ENCODE measurements at places on chromosomes 5 and 9.

DNA sequence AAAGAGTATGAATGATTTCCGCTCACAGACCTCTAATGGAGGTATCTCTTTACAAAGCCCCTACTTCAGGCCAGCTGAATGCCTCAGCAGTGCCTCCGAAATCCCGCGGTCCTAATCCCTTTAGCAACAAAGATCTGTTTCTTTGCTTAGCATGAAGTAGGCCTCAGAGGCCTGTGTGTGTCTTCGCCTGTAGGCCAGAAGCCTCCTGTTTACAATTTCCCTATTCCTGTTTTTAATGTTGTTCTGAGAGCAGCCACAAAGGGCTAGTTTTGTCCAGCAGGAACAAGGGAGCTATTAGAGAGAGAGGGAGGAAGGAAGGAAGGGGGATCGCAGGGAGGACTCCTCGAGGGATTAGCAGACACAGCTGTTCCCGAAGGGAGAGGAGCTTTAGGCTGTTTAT, 166.4 kb upstream of the SPRY4 start:
- no peak for DNase-seq

- DNase-seq, result no peak
These were observed at the start of gene ARID3C for GRCh38 chr9:34628656-34629490. Gene ARID3C (minus strand): TSS chr9:34629066. CDS start chr9:34628014, 1,052 bp downstream.

DNA sequence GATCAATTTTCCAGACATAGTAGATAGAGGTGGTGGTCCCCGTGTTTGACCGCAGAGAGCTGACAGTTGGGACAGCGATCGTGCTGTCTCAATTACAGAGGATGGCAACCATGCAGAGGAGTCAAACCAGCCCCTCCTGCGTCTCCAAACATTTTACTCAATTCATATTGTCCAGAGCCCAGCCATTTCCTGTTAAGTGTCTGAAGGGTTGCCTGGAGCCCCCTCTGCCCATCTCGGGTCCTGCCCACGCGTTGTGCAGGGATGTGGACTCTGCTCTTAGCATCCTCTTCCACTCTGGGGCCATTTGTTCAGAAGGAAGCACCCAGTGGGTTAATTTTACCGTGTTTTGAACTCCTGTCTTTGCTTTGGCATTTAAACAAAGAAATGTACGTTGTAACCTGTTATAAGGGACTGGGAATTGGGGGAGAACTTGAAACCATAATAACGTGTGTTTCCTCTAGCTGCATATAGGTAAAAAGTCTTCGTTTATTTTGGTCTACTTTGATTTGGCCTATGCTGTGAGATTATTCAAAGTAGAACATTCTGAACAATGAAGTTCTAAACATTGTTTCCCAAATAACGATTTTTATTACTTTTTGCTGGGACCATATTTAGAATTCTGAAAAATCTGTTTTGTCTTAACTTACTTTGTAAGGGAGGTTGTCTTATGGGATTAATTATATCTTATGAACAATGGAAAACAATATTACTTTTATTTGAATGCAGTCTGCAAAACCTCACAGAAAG, 876 bp downstream of the EGFLAM start:
- no peak for DNase-seq

DNA sequence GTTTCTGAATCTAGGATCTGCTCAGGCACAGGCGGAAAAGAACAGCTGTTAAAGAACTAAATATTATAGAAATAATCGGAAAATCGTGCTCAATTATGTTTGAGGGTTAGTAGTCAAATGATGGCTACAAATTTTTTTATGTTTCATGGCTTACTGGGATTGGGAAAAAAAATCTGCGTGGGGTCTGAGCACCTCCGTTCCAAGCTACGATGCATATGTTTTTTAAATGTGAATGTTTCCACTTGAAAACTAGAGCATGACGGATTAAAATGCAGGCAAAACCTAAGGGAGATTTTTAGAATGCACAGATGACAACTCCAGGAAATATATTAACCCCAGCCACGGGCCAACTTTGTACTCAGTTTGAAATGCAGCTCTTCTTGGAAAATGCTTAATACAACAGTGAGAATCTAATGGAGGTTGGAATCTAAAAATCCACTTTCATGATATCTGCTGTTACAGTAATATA, 5.3 kb downstream of the OTP start:
- no peak for DNase-seq

DNA sequence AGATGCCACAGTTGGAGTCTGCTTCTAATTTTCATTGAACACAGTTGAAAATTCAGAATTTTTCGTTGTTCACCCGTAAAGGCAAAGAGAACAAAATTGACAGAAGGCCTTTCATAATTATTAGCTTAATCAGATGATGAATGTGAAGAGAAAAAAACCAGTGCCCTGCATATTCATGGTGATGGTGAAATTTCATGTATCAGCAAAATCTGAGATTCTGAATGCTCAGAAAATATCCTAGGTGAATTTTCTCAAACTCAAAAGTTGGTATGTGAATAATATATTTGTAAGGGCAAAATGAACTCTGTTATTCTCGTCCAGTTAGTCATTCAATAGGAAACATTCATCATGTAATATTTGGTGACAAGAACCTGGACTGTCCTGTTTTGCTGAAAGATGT, 135.9 kb upstream of the DHFR start:
- no peak for DNase-seq

DNA sequence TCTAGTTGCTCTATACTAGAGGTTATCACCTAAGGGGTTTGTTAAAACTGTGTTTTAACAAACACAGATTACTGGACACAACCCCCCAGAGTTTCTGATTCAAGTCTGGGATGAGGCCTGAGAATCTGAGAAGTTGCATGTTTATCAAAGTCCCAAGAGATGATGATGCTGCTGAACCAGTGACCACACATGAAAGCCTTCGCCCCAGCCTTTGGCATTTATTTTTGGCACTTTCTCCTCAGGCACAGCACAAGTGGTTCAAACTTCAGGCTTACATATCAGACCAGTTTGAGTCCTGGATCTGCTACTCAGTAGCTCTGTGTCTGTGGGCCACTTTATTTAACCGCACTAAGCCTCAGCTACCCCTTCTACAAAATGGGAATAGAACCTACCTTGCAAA, 407.2 kb upstream of the PIK3R1 start:
- DNase-seq, result no peak

- DNase-seq, result no peak
These were observed at the start of gene CMYA5 for GRCh38 chr5:79689541-79690466. Gene CMYA5 (plus strand): TSS chr5:79689836. CDS start chr5:79689908, 72 bp downstream.

GRCh38 chr5:83657807-83658525, 62.7 kb downstream of the HAPLN1 start:
- DNase-seq, result no peak

GRCh38 chr9:89527084-89527483, 29.2 kb upstream of the SEMA4D start:
- no peak for DNase-seq

- DNase-seq, result no peak
These were observed 253 bp downstream of the SLC12A2 start for GRCh38 chr5:128083811-128084227.

GRCh38 chr5:63768221-63768620, 194.0 kb downstream of the HTR1A start:
- DNase-seq, result no peak

DNA sequence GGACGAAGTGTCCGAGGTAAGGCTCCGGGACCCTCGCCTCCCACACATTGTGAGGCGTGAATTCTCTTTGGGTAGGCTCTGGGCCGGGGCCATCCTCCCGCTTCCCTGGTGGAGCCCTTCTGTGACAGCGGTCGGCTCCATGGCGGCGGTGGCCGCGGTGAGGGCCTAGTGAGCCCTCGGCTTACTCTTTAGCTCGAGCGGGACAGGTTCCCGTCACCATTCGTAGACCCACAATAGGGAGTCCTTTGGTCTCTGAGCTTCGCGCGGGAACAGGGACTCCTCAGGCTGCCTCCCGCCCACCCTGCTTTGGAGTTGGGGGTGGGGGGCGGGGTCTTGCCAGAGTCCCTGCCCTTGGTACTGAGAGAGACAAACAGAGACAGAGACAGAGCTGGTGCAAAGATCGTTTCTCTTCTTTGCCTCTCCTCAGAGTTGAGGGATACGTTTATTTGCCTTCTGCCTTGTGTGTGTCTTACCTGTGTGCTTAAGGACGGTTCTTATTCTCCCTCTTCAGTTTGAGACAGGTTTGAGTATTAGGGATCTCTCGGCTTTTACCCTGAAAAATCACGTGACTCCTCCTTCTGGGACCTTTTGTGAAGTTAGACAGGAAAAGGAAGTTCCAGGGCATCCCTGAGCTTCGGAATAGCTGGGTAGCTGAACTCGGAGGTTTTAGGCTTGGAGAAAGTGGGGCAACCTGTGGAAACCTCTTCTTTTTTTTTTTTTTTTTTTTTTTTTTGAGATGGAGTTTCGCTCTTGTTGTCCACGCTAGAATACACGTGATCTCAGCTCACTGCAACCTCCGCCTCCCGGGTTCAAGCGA, 833 bp downstream of the ANKHD1 start:
- DNase-seq, result peak; percentile 3

GRCh38 chr9:83030391-83031107, 32.4 kb downstream of the RASEF start:
- DNase-seq, result no peak

- no peak for DNase-seq
These were observed 216.9 kb downstream of the SPOCK1 start for GRCh38 chr5:137282216-137282615.

- DNase-seq, result no peak
These were observed 279.2 kb upstream of the ZNF462 start for GRCh38 chr9:106583751-106584150.

GRCh38 chr9:15278091-15278687, 28.8 kb downstream of the TTC39B start:
- no peak for DNase-seq

DNA sequence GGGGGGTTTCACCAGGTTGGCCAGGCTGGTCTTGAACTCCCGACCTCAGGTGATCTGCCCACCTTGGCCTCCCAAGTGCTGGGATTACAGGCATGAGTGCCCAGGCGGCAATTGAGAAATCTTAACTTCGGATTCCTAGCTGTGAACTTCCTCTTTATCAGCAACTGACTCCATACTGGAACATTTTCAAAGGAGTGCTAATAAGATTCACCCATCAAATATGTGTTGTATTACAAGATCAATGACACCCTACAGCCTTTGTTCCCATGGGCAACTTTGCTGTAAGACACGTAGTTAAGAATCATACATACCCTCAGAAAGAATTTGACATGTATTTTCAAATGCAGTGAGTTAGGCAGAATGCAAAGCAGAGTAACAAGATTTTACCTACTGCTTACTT, 23.1 kb upstream of the ACOT12 start:
- DNase-seq, result no peak
